ENCODE measurements at places on chromosomes 7 and 10.

DNA sequence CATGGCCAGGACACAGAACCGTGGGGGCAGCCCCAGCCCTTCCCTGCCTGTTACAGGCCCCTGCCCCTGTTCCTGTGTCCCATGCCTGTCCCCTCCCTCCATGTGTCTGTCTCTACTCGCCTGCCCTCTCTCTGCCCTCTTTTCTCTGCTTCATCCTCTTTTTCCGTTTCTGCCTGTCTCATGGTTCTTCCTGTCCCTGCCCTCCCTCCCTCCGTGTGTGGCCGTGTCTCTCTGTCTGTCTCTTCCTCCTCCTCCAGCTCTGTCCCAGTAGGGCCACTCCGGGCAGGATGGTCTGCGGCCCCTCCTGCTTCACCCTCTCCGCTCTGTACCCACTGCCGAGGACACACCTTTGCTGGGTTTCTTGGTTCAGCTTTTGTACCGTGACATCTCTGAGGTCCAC is 137.4 kb downstream of the FAM53B start:
- DNase-seq = no peak

- peak; percentile 11 for DNase-seq
Observed at GRCh38 chr7:36153571-36154097, 580 bp downstream of the EEPD1 start.

GRCh38 chr7:158407581-158408317 is 179.9 kb downstream of the PTPRN2 start:
- peak; percentile 25 for DNase-seq

GRCh38 chr10:69957886-69958555 is 94.6 kb upstream of the MACROH2A2 start:
- peak; percentile 86 for DNase-seq

DNA sequence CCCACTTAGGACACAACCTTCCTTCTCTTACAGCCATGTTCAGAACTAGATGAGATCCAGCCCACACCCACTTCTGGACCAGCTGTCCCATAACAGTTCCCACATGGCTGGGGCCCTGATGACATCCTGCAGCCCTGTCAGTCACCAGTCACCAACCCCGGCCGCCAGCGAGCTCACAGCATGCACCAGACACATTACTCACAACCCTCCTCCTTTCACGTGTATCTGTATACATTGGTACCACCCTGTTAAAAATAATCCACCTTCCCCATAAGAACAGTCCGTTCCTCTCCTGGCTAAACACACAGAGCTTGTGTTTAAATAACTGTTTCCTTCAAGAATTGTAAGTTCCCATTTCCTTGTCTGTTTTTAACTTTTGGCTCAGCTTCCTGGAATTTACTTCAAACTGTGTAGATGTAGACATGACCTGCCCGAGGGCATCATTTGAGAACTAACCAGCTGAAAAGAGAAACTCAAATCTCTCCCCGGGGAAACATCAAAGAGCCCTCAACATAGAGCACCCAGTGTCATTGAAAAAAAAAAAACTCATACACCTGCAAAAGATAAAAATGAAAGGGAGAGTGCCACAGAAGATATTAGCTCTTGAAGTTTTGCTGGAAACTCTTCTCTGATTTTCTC is 26.0 kb upstream of the PRLHR start:
- no peak for DNase-seq

DNA sequence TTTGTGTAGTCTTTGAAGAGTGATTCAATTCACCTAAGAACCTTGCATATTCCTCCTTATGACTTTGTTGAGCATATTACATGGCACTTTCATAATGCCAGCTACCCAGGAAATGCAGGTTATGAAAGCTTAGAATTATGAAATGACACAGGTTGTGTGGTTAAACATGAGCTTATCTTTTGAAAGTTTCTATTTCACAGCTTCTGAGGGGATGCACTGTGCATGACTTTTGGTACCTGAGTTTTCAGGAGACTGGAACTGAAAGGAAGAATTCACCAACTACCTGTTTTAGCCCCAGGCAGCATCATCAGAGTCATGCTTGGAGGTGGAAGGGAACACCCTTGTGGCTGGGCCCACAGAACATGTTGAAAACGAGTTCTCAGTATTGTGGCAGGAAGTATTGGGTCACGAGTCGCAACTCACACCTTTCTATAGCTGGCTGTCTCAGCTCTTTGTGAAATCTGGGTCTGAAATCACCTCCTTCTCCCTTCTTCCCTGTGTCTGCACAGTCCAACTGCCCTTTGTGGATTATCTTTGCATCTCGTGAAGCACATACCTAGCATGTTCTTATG is 228.2 kb downstream of the PTEN start:
- DNase-seq = no peak

GRCh38 chr7:18505870-18506460 is 10.4 kb downstream of the HDAC9 start:
- DNase-seq = peak; percentile 55

DNA sequence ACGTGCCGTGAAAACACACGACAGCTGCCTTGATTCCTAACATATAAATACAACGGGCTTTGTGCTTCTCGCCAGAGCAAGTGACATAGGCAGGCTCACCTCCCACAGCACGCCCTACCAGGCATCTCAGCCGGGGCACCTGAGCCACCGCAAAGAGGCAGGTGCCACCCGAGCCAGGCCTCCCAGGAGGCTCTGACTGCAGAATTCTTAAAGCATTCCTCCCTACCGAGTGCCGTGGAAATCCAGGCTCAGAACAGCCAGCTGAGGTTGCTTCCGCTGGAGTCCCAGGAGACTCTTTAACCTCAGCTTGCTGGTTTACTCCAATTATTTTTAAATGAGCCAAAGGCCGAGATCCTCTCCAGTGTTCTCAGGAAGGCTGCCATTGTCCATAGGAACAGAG is 206.5 kb downstream of the USP6NL start:
- no peak for DNase-seq

DNA sequence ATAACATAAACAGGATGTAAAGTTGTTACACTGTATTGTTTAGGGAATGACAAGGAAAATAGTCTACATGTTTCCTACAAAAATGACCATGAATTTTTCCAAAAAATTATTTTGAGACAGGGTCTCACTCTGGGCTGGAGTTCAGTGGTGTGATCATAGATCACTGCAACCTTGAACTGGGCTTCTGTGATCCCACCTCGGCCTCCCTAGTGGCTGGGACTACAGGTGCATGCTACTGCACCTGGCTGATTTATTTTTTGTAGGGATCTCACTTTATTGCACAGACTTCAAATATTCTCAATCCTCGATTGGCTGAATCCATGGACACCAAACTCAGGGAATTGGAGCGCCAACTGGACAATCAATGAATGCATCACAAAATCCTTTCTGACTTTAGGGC is 6.6 kb downstream of the CHCHD2 start:
- no peak for DNase-seq

DNA sequence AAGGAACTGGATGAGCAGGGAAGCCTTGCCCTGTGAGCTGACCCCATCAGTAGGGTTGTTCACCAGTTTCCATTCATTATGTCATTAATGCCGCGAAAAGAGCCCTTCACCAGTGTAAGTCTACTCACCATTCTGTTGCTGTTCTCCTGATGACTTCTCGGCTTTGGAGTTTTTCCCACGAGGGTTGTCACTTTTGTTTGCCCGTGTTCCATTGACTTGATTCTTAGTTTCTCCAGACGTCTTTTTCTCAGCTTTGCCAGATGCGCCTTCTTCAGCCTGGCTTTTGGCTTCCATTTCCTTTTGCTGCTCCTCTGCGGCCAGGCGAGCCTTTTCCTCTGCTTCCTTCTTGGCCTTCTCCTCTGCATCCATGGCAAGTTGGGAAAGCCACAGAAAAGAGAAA is 128.8 kb downstream of the PPP1R17 start:
- DNase-seq = no peak

DNA sequence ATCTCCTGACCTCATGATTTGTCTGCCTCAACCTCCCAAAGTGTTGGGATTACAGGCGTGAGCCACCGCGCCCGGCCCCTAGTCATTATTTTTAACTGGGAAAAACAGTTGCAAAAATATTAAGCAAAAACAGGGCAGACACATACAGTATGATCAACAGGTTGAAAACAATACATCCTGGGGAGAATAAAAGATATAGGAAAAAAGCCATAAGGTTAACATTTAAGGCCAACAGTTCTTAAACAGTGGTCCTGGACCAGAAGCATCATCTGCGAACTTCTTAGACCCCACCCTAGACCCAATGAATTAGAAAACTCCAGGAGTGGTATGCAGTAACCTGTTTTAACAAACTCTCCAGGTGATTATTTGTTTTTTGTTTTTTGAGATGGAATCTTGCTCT is 6.5 kb downstream of the UBE2H start:
- DNase-seq = no peak

GRCh38 chr10:104613406-104613805 is 27.7 kb upstream of the SORCS3 start:
- DNase-seq = no peak

- DNase-seq = peak; percentile 43
Observed at GRCh38 chr7:94509264-94509886, at the start of gene CASD1. Gene CASD1 (plus strand): TSS chr7:94509809. CDS start chr7:94510085, 276 bp downstream.

- DNase-seq = no peak
Observed at GRCh38 chr7:1388021-1388702, 71.1 kb downstream of the MICALL2 start.

DNA sequence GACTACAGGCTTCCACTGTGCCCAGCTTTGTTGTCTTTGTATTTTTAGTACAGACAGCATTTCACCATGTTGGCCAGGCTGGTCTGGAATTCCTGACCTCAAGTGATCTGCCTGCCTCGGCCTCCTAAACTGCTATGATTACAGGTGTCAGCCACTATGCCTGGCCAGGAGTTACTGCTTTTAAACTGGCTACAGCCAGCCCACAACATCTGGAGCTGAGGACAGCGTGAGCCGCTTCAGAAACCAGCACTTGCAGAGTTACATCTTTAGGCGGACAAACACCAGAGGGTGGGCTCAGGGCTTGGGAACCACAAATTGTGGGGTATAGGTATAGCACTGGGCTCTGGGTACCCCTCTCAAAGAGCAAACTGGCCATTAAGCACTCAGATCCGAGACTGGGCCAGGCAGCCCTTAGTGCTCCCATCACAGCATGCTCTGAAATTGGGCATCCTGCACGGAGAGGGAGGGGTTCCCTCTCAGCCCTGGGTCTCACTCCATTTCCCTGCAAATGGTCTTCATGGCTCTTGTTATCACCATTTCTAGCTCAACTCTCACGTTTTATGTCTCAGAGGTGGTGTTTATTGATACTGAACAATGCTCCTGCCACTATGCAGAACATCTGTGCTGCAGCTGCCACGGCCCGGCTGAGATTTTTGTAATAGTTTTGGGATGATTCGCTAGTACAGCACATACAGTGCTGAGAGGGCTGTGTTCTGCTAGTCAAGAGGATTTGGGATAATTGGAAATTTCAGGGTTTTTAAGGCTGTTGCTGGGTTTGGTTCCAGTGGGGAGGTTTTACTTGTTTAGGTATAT is 146.4 kb upstream of the LYZL2 start:
- DNase-seq = peak; percentile 88

DNA sequence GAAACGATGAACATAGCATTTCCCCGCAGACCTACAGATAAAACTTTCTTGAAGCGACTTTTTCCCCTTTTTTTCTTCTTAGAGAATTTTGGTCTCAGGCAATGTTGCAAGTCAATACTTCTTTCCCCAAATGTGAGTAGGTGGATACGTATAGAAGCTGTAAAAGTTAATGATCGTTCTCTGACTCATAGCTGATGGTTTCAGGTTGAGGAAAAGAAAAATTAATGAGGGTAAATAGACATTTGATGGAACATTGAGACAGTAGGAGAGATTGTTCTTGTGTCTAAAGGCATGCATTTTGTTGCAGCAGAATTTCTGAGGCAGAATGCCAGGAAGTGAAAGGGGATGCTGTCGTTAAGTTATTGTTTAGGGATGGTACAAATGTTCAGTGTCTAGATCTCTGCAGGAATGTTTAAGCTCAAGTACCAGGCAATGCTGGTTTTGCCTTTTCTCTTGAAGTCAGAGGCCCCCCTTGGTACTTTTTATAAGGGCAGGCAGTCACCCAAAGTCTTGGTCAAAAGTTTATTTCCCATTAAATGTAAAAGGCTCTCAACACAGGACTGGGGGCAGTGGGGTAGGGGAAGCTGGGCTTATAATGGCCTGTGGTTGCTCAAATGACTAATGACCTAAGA is 9.3 kb downstream of the TCF7L2 start:
- no peak for DNase-seq
